ENCODE measurements at places on chromosomes 7 and 10.

DNA sequence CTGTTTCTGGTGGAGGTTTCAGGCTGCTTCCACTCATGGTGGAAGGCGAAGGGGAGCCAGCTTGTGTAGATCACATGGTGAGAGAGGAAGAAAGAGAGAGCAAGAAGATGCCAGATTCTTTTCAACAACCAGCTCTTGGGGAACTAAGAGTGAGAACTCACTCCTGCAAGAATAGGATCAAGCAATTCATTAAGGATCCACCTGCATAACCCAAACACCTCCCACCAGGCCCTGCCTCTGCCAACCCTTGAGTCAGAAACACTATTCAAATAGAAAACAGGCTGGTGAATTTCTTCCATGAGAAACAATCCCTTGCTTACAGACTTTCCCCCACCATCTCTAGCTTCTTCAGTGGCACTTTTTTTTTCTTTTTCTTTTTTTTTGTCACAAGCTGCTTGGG, 317.2 kb downstream of the GPR158 start:
- DNase-seq, result no peak

DNA sequence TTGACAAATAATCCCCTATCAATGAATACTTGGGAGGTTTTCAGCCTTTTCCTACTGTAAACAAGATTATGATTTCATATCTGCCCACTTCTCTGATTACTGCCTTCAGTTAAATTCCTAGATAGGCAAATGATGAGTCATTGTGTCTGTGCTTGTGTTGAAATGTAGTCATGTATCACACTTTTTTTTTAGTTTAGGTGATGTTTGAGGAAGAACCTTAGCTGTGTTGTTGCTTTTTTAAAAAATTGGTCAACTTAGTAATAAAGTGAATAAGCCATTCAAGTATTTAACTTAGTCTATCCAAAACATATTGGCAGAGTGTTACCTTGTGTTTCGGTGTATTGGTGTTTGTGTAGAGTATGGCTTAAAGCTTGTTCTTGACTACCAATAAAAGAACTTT, 60.0 kb downstream of the WAC start:
- DNase-seq, result no peak

- DNase-seq, result no peak
Measured at GRCh38 chr7:111663771-111664170, 101.5 kb upstream of the IMMP2L start.

GRCh38 chr10:116268976-116269375, 4.0 kb downstream of the GFRA1 start:
- DNase-seq, result no peak

- no peak for DNase-seq
Measured at GRCh38 chr7:96784597-96784996, 75.0 kb upstream of the SEM1 start.

DNA sequence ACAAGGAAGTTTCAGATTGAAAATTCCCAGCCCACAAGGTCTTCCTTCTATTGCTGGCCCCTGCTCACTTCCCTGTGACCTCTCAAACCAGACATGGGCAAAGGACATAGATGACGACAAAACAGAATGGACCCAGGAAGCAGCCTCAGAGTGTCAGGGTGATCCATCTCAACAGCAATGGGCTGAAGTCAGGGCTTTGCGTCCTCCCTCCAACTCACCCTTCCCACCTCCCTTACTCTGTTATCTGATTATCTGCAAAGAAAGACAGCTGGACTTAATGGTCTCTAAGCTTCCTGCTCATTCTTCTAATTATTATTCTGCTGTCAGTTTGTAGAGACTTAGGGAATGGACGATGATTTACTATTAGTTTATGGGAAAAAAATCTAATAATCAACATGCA, 115.9 kb downstream of the PIP4K2A start:
- no peak for DNase-seq

DNA sequence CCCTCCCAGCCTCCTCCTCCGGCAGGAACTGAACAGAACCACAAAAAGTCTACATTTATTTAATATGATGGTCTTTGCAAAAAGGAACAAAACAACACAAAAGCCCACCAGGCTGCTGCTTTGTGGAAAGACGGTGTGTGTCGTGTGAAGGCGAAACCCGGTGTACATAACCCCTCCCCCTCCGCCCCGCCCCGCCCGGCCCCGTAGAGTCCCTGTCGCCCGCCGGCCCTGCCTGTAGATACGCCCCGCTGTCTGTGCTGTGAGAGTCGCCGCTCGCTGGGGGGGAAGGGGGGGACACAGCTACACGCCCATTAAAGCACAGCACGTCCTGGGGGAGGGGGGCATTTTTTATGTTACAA, 83.3 kb downstream of the PAX2 start:
- no peak for DNase-seq

DNA sequence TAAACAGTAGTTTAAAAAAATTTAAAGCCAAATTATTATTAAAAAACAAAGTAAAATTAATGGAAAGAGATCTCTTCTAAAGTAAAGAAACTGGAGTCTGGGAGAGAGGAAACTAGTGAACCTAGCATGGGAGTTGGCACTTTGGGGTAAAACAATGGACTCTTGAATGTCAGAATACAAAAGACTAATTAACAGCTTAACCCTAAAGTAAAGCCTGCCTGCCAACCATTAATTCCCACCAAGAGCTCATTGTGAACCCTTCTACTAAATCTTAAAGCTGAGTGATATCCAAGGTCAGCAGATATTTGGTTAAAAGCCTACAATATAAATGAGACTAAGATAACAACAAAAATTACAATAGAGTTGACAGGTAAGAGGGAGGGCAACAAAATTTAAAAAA, 36.5 kb downstream of the KMT2C start:
- DNase-seq, result no peak

GRCh38 chr10:28892818-28893547, 215.7 kb downstream of the BAMBI start:
- DNase-seq, result no peak

GRCh38 chr7:7772397-7772821, 54.0 kb upstream of the RPA3 start:
- DNase-seq, result no peak

GRCh38 chr10:85611746-85612377, 754.7 kb downstream of the GRID1 start:
- no peak for DNase-seq

DNA sequence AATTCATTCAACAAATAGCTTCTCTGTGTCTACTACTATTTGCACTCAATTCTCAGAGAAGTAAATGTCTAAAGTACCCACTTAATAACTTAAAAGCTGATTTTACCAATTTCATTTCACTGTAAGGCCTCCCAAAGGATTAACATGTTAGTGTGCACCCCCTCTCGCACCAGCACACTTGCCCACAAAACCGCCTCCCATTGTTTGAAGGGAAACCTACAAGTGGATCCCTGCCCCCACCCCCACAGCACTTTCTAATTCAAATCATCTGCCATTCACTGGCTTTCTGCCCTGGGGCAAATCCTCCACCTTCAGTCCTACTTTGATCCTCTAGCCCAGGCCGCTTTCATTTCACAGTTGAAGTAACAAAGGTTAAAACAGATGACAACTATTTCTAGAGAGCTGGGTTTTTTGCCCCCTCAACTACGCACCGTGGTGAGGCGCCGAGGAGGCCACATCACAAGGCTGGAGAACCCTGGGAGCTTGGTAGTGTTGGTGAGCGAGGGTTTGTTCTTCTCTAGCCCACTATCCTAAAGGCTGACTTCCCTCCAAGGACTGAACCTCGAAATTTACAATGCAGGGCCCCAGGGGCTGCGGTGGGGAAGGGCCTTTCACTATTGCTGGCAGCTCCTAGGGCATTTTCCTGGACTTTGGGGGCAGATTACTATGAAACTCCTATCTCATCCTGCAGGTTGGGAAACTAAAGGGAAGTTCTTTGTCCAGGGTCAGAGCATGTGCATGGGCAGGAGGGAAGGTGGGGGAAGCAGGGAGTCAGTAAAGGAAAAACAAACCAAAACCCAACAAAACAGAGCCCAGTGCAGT, 517.4 kb upstream of the ZMIZ1 start:
- no peak for DNase-seq

GRCh38 chr10:104622175-104622574, 18.9 kb upstream of the SORCS3 start:
- DNase-seq, result no peak

GRCh38 chr10:68153473-68154210, 44.4 kb downstream of the MYPN start:
- DNase-seq, result peak; percentile 63

DNA sequence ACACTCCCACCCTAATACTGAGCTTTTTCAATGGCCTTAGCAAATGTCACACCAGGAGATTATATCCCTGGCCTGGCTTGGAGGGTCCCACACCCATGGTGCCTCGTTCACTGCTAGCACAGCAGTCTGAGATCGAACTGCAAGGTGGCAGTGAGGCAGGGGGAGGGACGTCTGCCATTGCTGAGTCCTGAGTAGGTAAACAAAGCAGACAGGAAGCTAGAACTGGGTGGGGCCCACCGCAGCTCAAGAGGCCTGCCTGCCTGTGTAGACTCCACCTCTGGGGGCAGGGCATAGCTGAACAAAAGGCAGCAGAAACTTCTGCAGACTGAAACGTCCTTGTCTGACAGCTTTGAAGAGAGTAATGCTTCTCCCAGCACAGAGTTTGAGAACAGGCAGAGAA, 338.9 kb upstream of the MBL2 start:
- DNase-seq, result no peak

DNA sequence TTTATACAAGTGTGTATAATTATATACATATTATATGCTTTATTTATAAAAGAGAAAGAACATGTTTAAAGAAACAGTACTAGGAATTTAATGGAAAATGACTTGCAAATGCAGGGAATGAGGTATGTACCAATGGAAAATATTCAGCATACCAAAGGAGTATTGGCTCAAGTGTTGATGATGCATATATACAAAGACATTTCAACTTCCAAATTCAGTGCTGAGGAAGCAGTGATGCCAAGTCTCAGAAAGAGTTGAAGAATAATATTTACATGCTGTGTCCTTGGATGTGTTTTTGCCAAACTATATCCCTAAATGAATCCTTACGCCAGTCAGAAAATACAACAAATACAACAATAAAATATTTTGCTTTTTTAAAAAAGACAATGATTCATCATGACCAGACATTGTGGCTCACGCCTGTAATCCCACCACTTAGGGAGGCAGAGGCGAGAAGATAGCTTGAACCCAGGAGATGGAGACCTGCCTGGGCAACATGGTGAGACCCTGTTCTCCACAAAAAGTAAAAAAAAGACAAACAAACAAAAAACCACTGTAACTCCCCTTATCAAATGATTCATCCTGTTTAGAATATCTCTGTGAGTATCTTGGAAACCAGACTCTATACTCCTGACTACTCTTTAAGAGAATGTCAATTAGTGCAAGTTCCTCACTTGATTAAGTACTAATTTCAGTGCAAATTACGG, 157.2 kb downstream of the CHRM2 start:
- no peak for DNase-seq

- DNase-seq, result no peak
Measured at GRCh38 chr10:99396471-99396870, 34.0 kb downstream of the GOT1 start.

Measured in femur (tissue), 1 donor.